Hypothalamus (tissue), 51 donors: ENCODE measurements at places on chromosomes 6 and 20.

DNA sequence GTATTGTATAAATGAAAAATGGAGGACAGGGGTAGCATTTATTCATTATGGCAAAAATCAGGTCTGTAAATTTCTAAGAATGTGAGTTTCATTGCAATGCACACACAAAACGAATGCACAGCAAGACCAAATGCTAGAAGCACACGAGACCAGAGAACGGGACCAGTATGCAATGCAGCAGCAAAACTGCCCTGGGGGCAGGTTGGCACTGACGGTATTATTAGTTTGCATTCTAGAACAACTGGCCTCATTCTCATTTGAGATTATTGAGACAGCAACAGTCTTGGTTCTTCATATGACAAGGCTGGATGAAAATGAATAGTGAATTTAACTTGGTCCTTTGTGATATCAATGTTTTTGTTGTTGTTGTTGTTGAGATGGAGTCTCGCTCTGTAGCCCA is 9.0 kb upstream of the MTRES1 start:
- DNase-seq, result no peak

- DNase-seq, result peak; percentile 46
Observed at GRCh38 chr6:34791164-34791700, 651 bp upstream of the BLTP3A start.

DNA sequence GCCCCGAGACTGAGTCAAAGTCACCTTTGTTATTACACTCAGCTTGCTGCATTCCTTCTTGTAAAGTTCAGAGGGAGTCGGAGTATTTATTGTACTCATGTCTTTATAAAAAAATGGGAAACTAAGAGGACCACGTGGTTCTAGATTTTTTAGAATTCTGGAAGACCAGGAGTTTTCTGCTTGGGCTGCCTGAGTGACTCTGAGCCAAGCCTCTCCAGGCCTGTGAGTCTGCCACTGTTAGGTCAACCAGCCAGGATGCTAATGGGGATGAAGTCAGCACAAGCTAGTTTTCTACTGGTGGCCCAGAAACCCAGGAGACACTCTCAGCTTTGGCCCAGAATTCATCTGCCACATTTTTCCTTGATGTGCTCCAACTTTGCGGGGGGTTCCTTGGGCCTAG is 453.5 kb upstream of the SULF2 start:
- DNase-seq, result peak; percentile 24

GRCh38 chr6:7787137-7787608 is 61.3 kb downstream of the BMP6 start:
- no peak for DNase-seq

DNA sequence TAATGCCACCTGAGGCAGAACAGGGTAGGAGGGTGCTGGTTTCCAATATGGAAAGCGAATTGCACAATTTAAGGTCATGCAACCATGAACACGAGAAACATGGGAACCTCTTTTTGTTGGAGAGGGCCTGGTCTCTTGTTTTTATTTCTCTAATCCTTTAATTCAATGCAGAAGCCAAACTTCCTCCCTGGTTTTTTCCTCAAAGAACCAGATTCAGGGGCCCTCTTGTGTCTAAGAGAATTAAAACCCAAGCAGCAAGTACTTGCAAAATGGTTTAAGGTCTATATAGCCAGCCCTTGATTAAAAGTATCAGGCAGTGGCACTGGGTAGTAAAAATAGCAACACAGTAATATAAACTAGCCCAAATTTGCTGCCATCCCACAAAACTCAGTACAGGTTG is 19.5 kb downstream of the GSTA4 start:
- DNase-seq, result no peak

DNA sequence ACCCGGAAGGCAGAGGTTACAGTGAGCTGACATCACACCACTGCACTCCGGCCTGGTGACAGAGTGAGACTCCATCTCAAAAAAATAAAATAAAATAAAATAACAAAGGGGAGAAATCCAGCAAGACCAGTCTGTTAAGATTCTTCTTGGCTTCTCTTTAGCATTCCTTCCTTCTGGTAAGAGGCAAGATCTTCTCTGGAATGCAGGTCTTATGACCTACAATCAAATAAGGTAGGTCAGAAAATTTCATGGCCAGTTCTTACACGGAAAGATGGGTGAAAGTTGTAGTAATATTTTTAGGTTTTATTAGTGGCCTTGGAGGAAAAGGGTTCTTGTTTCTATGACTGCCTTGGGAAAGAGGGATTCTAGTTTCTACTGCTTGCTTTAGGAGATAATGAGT is 180.9 kb downstream of the FUT9 start:
- no peak for DNase-seq

DNA sequence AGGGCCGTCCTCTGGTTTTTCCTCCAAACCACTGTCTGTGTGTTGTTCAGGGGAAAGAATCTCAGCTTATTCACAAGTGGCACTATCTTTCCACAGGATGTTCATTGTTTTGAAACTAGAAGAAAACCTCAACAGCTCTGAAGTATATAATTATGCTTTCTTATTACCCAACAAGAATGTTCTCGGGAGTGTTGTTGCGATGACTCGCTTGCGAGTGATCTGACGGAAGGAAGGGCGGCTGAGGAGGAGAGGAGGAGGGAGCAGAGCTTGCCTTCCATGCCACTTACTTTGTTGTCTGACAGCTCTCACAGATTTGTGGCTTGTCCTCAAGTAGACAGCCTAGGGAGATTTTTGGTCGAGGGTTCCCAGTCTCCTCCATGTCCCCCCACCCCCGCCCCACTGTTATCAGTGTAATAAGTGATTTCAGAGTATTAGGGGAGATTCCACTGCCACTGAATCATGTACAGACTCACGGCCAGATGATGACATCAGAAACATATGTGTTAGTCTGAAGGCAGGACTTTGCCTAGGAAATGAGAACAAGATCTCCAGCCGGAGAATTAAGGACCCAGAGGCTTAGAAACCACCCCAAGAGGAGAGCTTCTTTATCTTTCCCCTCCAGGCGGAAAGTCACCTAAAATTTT is 80.7 kb upstream of the CCN6 start:
- DNase-seq, result peak; percentile 7

DNA sequence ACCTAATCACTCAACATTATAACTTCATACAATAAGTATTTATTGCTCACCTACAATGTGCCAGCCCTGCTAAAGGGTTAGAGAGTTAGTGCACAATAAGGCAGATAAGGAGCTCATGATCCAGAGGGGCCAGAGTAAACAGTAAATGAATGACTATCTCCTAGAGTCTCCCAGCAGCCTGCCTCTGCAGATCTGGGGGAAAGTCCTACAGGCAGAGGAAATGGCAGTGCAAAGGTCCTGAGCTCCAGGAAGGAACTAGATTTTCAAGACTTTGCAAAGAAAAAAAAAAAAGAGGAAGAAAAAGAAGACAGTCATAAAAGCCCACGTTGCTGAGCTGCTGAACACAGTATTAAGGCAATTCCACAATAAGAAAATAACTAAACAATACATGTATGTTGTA is 160.1 kb downstream of the SIM1 start:
- no peak for DNase-seq

DNA sequence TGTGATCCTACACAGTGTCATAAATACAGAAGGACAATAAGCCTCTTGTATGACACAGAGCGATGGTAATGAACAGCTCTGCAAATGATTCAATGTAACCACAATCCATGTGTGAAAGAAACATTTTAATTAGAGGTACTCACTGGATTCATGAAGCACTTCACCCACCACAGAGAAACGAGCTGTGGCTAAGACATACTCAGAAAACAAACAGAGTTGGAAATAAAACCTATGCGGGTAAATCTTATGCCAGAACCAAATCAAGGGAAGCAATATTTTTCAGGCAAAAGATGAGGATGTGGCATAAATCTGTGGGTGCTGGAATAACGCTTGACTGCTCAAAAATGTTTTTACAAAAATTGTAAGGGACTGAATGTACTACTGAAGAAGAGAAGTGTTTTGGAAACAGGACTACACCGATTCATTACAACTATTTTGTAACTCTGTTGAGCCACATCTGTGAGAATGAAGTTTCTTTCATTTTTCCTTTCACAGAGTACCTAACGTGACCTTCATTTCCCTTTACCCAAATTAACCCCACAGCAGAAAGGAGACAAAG is 112.1 kb downstream of the WDR27 start:
- DNase-seq, result no peak

DNA sequence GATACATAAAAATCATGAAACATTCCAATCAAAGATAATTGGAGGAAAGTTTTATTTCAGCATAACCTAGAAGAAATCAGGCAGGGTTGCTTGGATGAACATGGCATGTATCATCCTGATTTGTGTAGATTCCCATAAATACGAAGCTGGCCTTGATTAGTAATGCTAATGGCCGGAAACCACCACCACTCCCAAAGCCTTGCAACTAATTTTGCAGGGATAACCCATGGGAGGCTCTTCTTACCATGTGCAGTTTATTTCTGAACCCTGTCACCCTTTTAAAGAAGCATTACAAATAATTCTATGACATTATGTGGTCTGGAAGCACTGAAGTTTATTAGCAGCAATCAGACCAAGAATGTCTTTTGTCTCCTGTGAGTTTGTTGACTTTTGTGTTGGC is 80.8 kb downstream of the AIG1 start:
- DNase-seq, result no peak

DNA sequence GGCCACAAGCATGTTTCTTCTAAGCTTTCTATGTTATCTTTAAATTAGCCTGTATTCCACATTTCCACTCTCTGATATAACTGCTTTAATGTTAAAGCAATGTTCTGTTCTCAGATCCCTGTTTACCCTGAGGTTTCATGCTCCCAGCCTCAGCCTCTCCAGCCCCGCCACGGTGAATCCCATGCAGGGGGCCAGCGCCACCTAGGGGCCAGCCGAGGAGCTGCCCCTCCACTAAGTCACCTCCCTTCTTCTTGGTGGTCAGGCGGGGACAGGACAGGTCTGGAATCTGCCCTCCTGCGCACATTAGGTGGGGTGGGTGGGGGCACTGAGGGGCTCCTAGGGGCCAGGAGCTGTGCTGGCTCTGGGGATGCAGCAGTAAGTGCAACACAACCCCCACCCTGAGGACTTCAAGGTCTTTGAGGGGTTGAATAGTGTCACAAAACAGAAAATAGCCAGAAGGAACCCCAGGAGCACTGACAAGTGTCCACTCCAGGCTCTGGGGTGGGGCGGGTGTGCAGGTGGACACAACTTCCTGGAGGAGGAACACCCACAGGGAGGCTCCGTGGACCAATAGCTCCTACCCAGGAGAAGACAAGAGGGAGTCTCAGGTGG is 61.6 kb downstream of the RAB44 start:
- peak; percentile 80 for DNase-seq

- DNase-seq, result no peak
Observed at GRCh38 chr6:169850746-169851145, 99.3 kb downstream of the ERMARD start.

DNA sequence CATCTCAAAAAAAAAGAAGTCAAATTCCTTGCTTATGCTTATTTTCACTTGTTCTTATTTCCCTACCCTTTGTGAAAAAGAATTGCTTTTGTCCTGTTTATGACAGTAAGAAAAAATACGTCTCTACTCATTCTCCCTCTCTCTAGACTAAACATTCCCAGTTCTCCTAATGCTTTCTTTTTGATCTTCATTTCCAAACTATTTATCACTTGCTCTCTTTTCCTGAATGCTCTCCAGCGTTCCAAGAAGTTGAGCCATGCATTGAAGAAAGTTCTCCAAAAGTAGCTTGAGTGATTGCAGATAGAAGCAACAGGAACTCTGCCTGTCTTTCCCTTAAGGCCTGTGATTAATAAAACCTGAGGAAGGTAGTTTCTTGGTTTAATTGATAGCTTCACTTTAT is 53.1 kb upstream of the TMEM170B start:
- no peak for DNase-seq

DNA sequence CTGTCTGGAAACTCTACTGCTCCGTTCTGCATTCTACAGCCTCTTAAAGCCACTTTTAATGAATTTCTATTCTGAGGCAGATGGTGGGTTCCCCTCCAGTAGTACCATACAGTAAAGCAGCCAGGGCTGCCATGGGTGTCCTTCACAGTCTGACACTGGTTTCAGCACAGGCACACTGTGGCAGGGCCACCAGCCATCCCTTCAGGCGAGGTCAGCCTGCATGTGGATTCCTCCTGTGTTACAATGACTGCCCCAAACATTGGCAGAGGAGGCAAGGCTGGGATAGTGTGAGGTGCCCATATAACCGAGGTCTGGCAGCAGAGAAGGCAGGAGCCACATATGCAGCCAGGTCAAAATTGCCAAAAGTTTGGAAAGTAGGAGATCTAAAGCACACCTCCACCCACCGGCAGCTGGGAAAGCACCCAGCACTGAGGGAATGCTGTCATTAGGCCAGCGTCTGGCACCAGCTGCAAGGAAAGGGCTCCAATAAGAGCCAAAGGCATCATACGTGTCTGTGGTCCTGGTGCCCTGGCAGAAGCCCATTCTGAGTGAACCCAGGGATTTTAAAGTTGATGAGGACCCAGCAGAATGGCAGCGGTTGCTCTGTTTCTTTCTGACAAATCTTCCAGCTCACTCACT is 24.0 kb downstream of the STK35 start:
- no peak for DNase-seq

- no peak for DNase-seq
Observed at GRCh38 chr6:90297867-90298381, 1.3 kb upstream of the BACH2 start.

- no peak for DNase-seq
Observed at GRCh38 chr20:22583773-22584521, 425 bp downstream of the FOXA2 start.

DNA sequence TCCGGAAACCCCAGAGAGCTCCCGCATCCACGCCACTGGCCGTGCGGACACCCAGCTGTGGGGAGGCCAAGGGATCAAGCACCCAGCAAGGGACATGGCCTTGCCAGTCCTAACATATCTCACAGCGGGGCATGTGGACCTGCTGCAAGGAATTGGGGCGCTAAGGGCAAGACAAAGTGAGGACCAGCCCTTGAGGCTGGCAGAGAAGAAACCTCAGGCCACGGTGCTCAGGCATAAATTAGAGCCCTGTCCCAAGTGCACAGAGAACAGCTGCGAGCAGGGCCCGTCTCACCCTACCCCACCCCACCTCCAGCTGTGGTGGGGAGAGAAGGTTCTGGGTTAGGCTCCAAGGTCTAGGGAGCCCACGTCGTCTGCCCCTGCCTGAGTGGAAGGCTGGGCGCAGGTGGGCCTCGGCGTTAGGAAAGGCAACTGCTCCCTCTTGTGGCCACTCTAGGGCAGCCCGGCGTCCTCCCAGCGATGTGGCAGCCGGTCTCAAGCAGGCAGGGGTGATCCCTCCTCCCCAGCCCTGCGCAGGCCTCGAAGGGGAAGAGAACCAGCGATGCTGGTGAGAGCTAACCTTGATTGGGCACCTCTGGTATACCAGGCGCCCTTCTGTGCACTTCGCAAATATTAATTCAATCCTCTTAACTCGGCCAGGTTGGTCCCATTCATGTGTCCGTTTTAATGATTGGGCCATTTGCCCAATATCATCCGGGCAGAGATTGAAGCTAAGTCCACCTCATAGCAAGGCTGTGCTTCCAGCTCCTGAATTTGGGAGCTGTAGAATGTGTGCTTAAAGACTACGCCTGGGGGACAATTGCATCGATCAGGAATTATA is 235.8 kb downstream of the NFATC2 start:
- DNase-seq, result peak; percentile 86

DNA sequence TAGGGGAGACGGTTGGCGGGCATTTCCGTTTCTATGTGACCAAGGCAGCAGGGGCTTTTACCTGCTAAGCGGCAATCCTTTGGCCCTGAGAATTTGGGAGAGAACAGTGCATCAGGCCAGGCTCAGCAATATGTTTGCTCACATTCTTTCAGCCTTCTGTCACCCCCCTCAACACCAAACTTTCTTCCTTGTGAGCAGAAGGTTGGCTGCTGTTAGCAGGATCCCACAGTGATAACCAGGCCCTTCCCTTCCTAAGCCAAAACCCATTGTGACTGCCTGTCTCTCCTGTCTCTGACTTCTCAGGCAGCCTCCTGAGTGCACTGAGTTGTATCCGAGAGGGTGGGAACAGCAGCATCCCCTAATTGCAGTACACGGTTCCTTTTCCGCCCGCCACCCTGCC is 43.7 kb downstream of the STK35 start:
- no peak for DNase-seq
